CD4-positive, alpha-beta T cell treated with Interleukin-6 at 100 ng/mL for 8 hours (primary cell): ENCODE measurements at places on chromosomes 5 and 9.
A peak's percentile ranks its signal among the peaks of the same experiment; 100 is the strongest.

- DNase-seq, result no peak
Observed at GRCh38 chr5:35035271-35035670, 12.5 kb downstream of the AGXT2 start.

DNA sequence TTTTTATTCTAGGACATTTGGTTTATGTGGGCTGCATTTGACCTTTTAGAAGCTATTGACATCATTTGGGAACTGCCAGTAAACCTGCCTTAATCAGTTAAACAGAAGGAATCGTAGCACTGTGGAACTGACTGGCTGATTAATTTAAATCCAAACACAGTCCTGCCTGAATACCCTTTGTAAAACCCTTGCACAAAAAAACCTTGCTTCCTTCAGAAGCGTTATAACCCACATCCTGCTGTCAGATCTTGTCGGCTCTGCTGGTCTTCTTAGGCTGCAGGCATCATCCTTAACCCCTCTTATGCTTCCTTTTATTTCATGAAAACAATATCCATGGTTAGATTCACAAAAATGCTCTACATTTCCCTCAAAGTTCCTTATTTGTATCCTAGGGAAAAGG lies 46.3 kb downstream of the PAM start:
- DNase-seq, result peak; percentile 55

- DNase-seq, result no peak
Observed at GRCh38 chr5:120533581-120533980, 69.5 kb downstream of the PRR16 start.

GRCh38 chr9:33024126-33024965 lies 727 bp upstream of the DNAJA1 start:
- DNase-seq, result no peak

GRCh38 chr5:121226765-121227164 lies 624.9 kb upstream of the FTMT start:
- DNase-seq, result no peak

GRCh38 chr5:178548746-178549145 lies 41.4 kb downstream of the COL23A1 start:
- DNase-seq, result no peak
